ENCODE measurements at places on chromosomes 4 and X.

GRCh38 chr4:145186729-145187128 is 6.3 kb upstream of the OTUD4 start:
- DNase-seq, result no peak

DNA sequence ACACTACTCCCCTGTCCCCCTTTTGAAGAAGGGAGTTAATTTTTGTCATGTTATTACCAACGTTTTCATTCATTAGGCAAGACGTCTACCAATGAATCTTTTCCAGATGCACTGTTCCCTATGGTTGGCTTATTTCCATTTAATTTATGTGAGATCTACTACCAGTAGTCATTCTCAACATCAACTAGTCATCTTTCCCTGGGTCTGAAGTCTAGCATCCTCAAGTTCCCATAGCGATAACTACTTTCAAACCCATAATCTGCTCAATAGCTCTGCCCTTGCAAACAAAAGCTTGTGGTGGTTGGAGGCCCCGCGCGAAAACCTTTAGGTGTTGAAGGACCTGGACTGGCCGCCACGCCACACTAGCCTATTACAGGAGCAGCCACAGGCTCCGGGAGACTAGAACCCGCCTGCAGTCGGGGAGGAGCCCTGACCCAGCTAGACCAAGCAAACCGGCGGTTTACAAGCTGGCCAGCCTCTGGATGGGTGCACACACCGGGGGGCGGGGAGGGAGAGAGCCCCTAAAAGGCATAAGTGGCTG is 746 bp downstream of the PPAT start:
- DNase-seq, result peak; percentile 87

DNA sequence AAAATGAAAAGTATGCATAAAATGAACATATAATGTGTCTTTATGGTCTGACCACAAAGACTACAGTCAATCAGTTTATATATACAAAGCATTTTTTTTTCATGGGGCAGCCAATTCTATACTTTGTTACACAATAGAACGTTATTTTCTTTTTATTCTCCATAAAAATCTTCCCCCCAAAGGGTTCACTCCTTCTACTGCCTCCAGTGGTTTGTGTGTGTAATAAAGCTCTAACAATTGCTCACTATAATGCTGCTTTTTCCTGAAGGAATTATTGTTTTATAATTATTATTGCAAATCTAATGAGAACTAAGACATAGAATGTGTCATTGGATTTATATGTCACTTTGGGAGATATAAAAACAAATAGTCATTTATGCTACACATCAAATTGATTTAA is 664.1 kb upstream of the PABPC4L start:
- no peak for DNase-seq

GRCh38 chr4:169869490-169869889 is 111.7 kb upstream of the HPF1 start:
- no peak for DNase-seq

- DNase-seq, result no peak
Measured at GRCh38 chrX:18291006-18291545, 63.4 kb downstream of the SCML2 start.

GRCh38 chr4:5678977-5679376 is 29.4 kb downstream of the EVC2 start:
- no peak for DNase-seq

GRCh38 chrX:70264784-70265183 is 3.4 kb upstream of the ARR3 start:
- peak; percentile 3 for DNase-seq

DNA sequence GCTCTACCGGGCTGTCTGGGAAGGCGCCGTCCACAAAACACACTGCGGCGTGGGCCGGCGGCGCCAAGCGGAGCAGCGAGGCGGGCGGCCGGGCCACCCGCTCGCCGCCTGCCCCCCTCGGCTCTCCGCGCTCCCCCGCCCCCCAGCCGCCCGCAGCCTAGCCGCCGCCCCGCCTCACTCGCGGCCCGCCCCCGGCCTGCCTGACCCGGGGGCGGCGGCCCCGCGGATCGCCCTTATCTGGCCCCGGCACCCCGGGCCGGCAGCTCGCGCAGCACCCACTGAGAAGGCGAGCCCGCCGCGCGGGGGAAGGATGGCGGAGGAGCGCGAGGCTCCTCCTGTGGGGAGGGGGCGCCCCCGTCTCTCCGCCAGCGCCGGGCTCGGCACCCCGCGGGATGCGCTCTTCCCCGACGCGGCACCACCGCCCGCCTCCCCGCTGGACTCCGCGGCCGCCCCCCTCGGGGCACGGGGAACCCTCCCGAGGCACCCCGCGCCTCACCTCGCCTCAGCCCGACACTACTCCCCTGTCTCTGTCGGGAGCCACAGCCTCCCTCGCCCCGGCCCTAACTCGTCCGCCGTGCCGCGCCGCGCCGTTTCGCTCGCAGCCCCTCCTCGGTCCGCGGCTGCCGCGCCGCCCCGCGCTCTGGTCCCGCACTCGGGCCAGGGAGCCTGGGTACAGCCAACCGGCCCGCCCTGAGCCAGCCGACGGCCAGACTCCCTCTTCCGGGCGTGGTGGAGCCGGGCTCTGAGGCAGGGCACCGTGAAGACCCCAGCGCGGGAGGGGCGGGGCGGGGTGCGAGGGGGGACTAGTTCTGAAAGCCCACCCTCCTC is 566 bp downstream of the ATP11C start:
- DNase-seq, result peak; percentile 55

GRCh38 chr4:111221371-111221770 is 598.5 kb upstream of the PITX2 start:
- no peak for DNase-seq

- peak; percentile 8 for DNase-seq
Measured at GRCh38 chrX:118420462-118420861, 74.6 kb downstream of the WDR44 start.

DNA sequence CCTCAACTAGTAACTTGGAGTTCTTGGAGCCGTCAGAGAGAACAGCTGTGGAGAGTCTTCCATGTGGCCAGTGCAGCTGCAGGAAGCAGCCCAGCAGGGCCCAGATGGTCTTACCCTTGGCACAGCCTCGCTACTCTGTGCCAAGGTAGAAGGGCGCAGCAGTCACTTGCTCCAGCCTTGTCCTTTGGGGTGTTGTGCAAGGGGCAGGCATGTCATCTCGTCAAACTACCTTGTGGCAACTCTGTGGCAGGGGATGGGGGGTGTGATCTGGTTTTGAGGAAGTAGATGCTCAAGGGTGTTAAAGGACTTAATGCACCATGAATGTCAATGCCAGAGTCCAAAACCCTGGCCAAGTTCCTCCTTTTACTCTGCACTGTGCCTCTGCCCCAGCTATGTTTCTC is 34.2 kb upstream of the TBC1D14 start:
- peak; percentile 100 for DNase-seq

GRCh38 chr4:170336238-170336775 is 246.6 kb upstream of the AADAT start:
- no peak for DNase-seq

- no peak for DNase-seq
Measured at GRCh38 chr4:98603683-98604521, 54.5 kb downstream of the TSPAN5 start.

DNA sequence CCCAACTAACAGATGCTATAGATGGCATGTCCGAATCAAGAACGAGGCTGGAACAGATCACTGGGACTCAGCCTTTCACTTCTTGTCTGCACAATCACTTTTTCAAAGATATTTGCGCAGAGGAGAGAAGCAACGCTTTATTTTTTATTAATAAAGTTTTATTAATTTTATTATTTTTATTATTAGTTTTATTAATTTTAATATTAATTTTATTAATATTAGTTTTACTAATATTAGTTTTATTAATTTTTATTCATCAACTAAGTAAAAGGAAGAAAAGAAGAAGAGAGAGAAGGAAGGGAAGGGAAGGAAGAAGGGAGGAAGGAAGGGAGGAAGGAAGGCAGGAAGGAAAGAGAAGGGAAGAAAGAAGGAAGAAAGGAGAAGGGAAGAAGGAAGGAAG is 236.4 kb upstream of the HHIP start:
- DNase-seq, result no peak

- DNase-seq, result peak; percentile 91
Measured at GRCh38 chrX:155188786-155189185, 27.5 kb upstream of the VBP1 start.

DNA sequence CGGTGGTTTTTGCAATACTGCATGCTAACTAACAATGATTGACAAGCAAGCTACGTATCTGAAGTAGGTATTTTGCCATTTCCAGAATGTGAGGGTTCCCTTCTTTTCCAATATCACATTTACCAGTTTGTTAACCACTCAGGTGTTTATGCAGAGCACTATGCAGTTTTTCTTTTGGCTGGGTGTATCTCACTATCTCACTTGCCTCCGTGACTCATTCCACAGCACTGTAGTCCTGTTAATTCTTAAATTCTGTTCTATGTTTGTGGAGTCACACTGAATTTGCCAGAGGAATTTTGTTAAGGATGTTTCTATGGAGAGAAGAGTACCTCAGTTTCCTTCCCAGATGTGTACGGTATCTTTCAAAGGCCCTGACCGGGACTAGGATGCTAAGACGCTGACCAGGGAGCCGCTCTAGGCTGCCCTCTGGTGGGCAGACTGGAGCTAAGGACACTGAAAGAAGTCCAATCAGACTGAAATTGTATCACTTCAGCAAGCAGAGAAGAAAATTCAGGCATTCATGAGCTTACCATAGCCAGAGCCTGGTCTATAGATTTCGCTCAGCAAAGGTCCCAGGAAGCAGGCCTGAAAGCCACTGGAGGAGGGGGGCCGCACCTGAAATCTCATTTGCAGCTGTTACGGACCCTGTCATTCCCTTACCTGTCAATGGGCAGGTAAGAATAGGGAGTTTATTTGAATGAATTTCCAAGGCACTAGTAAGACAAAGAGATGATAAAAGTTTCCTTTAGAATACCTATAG is 388.4 kb upstream of the SPOCK3 start:
- peak; percentile 47 for DNase-seq

GRCh38 chr4:38497121-38497520 is 166.9 kb upstream of the KLF3 start:
- no peak for DNase-seq

DNA sequence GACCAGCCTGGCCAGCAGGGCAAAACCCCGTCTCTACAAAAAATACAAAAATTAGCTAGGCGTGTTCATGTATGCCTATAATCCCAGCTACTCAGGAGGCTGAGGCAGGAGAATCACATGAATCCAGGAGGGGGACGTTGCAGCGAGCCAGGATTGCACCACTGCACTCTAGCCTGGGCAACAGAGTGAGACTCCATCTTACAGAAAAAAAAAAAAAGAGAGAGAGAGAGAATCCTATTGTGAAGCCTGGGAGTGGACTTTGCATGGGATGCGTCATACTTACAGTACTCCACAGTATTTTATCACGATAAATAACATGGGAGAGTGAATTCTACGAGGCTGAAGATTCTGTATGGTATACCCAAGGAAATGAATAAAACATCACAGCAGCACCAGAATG is 139.6 kb downstream of the AASDH start:
- no peak for DNase-seq

GRCh38 chr4:94695384-94695783 is 62.4 kb upstream of the BMPR1B start:
- no peak for DNase-seq

DNA sequence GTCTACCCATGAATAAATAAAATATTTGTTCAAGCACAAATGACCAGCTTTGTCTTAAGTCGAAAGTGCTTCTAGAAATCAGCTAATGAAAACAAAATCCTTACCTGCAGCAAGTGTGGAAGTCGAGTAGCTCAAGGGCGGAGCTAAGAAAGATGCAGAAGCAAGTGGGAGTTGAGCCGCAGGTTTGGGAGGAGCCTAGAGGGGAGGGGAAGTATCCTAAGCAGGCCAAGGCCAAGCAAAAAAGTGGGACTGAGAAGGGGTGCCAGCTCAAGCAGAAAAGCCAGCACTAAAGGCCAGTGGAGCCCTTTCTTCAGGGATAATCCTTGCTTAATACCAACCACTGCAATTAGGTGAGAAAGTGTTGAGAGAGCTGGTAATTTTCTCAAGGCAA is 60.8 kb downstream of the DLG3 start:
- DNase-seq, result no peak

- DNase-seq, result peak; percentile 39
Measured at GRCh38 chr4:83546786-83547185, 10.9 kb downstream of the GPAT3 start.

GRCh38 chr4:154516318-154517029 is 24.9 kb upstream of the DCHS2 start:
- no peak for DNase-seq

DNA sequence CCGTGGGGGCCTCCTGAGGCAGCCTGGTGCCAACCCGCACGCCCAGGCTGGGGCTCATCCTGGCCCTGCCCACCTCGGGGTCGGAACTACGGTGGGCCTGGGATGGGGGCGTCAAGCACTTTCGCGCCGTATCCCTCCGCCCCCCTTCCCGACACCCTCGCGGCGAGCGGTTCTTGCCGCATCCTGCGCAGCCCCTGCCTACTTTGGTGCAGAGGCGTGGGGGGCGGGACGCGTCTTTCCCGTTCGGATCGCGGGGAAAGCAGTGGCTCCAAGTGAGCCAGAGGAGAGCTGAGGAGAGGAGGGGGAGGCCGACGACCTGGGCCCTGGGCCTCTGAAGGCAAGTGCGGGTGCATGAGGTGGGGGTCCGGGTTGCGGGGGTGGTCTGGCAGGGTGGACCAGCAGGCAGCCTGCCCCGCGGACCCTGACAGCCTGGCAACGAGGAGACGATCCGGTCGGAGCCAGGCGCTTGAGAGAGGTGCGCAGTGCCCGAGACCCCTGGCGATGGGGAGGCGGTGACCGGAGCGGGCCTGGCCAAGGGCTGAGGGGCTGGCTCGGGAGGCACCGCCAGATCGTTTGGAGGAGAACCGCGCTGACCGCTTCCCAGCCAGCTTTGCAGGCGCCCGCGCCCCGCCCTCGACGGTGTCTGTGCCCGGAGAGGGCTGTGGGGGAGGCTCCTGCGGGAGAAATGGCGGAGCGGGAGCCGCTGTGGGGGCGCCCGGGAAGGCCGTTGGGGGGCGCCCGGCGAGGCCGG is at the start of gene GPRASP2:
Gene GPRASP2 (plus strand): TSS at position 233 of the 751 bp plus-strand sequence. CDS start 2,422 bp downstream, outside the sequence.
- no peak for DNase-seq

- no peak for DNase-seq
Measured at GRCh38 chr4:82799006-82799881, 648 bp upstream of the SCD5 start.

DNA sequence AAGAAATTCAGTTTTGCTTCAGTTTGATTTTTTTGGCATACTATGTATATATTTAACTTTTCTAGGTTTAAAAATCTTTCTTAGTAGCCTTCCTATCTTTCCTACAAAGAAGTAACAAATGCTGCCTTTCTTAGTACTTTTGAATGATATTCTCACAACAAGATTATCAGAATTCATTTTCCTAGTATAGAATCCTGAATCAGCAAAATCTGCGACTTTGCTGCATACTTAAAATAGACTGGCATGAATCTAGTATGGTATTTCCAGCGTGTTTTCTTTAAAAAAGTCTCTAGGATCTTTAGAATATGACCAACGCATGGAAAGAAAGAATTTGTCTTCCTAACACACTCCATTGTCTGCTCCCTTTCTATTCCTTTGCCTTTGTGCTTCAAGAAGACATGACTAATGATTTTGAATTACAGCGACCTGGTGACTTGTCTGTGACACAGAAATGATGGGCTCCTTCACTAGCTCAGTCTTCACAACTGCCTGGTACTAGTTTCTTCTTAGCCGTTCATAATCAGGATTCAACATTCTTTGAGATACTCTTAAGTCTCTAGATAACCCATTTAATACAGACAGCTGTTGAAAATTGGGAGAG is 349.8 kb downstream of the PPARGC1A start:
- DNase-seq, result no peak

GRCh38 chrX:24478509-24478908 is 13.4 kb downstream of the PDK3 start:
- DNase-seq, result no peak

GRCh38 chrX:123990602-123991001 is 29.1 kb downstream of the STAG2 start:
- no peak for DNase-seq

- DNase-seq, result no peak
Measured at GRCh38 chr4:25449270-25449669, 72.2 kb downstream of the ANAPC4 start.

All from NB4 (cell line).